OCI-M1 (cell line): ENCODE measurements at places on chromosomes 6 and 20.

- peak; percentile 73 for DNase-seq
Observed at GRCh38 chr6:129753422-129753821, 43.4 kb upstream of the ARHGAP18 start.

GRCh38 chr6:41464481-41464880 lies 81.7 kb upstream of the FOXP4 start:
- no peak for DNase-seq

DNA sequence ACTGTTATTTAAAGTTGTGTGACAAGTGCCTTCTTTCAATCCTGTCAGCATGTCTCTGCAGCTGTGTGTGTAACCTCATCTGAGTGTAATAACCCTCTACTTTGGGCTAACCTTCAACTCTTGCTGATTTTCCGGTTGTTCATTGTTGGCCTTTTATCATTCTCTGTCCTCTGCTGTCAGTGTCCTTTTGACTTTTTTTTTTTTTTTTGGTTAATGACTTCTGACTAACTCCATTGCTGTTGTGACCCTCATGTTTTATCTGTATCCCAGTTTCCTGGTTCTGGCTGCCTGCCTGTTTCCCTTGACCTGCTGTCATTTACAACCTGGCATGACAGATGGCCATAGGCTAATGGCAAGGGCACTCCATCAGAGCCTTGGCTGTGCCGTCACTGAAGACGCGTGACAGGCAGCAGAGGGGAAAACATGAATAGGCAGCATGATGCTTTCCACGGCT lies 145.7 kb upstream of the MAN1A1 start:
- DNase-seq: no peak

- DNase-seq: no peak
Observed at GRCh38 chr6:40290816-40291215, 296.3 kb downstream of the LRFN2 start.

DNA sequence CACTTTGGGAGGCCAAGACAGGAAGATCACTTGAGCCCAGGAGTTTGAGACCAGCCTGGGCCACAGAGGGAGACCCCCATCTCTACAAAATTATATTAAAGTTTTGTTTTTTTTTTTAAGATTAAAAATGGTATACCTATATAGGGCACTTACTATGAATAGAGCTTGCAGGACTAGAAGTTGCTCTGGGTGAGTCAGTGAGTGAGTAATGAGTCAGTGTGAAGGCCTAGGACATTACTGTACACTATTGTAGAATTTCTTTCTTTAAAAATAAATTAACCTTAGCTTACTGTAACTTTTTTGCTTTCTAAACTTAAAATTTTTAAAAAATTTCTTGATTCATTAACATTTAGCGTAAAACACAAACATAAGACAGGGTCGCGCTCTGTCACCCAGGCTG lies 29.7 kb downstream of the STK35 start:
- DNase-seq: no peak

GRCh38 chr6:4383910-4384638 lies 248.7 kb upstream of the ECI2 start:
- peak; percentile 20 for DNase-seq

DNA sequence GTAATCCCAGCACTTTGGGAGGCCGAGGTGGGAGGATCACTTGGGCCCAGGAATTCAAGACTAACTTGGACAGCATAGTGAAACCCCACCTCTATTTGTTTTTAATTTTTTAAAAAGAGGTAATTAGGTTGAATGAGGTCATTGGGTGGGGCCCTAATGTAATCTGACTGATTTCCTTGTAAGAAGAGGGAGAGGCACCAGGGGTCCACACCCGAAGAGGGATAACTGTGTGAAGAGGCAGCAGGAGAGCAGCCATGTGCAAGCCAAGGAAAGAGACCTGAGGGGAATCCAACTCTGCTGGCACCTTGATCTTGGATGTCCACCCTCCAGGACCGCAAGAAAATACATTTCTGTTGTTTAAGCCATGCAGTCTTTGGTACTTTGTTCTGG lies 63.4 kb downstream of the QRSL1 start:
- DNase-seq: no peak

GRCh38 chr20:63230800-63231268 lies 4.9 kb upstream of the BIRC7 start:
- peak; percentile 35 for DNase-seq

- DNase-seq: peak; percentile 20
Observed at GRCh38 chr6:38021571-38021970, 202.0 kb downstream of the ZFAND3 start.

- no peak for DNase-seq
Observed at GRCh38 chr6:21800948-21801438, 207.4 kb downstream of the SOX4 start.

- peak; percentile 91 for DNase-seq
Observed at GRCh38 chr6:87700397-87701343, 1.4 kb downstream of the AKIRIN2 start.

GRCh38 chr6:156189195-156189594 lies 588.0 kb upstream of the ARID1B start:
- DNase-seq: no peak

- no peak for DNase-seq
Observed at GRCh38 chr6:53044572-53044971, 20.6 kb upstream of the FBXO9 start.

GRCh38 chr6:55918639-55919038 lies 43.2 kb upstream of the BMP5 start:
- no peak for DNase-seq

- DNase-seq: peak; percentile 78
Observed at GRCh38 chr6:157019733-157020132, 242.6 kb downstream of the ARID1B start.

- DNase-seq: peak; percentile 95
Observed at GRCh38 chr20:5056801-5057599, 55.7 kb upstream of the SLC23A2 start.

- peak; percentile 17 for DNase-seq
Observed at GRCh38 chr20:10239954-10240353, 21.3 kb downstream of the SNAP25 start.

DNA sequence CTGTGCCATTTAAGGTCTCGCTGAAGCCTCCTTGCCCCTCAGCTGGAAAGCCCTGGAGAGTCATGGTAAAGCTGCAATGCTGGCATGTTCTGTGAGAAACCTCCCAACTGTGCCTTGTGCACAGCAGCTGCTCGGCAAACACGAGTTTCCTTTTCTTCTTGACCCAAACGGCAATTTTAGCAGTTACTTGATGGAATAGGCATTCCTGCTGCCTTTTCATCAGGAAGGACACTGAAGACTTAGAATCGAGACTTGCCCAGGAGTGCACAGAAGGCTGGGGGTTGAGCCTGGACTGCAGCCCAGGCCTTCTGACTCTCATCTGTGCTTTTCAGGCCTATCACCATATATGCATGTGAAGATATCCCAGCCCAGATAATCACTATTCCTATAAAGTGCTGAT lies 28.7 kb upstream of the CLDN20 start:
- no peak for DNase-seq

DNA sequence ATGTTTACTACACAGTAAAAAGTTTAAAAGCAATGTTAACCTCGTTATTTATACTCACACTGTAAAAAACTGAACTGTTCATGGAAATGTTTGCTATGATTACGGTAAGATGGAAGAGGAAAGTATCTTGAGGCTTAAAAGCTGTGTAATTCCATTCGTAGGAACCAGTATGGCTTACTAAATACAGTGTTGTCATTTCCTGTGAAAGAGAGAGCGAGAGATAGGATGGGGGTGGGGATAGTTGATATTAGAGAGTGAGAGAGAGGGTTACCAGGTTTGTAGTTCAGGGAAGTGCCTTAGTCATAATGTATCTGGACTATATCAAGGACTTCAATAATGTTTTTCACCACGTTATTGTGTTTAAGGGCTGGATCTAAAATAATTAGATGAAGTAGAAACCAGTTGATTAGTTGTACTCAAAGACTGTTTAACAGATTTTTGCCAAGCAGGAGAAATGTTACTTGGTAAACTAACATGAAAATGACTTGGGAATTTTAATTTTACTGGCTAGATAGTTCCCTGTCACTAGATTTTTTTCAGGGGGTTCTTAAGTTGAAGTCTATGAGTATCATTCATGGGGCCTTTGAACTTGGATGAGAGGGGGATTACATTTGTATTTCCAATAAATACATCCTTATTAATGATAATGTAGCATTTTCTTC lies 30.4 kb downstream of the AFDN start:
- DNase-seq: no peak

- DNase-seq: no peak
Observed at GRCh38 chr20:53032046-53032445, 59.9 kb downstream of the TSHZ2 start.
